Heart right ventricle (tissue), 16 donors: ENCODE measurements at places on chromosomes 12 and 14. TPM values are rescaled to one million over a fixed set of nuclear protein-coding genes. Genes with fewer than 3 reads are reported as not detected.

KITLG gene
- total RNA-seq: 9.4 TPM

SLC39A9 gene
- 23.5 TPM for total RNA-seq

IL26 gene
- not detected for total RNA-seq

PROX2 gene
- total RNA-seq: not detected

PMCH gene
- not detected for total RNA-seq

DNA sequence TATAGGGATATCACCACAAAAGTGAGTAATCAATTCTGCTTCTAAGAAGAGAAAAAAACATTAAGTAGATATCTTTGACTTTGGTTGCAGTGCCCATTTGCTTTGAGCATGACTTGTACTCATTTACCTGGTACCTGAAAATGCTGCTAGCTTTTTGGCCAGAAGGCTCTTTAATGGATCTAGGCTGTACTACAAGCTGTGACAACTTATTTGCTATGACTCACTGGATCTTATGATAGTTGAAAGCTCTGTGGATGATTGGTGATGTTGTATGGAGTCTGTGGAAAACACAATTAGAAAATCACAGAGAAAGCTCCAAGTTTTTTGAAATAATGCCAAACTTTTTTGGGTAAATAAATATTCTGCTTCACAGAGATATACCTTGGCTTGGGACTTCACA, 960.9 kb upstream of the FBXO33 start:
- no peaks in the 10 kb centered on the region for H3K4me1 ChIP-seq
- no peak overlapping the region for H3K4me3 ChIP-seq
- H3K36me3 ChIP-seq: no peaks in the 10 kb centered on the region
- H3K27ac ChIP-seq: no peak overlapping the region
- no peak for DNase-seq

- DNase-seq: no peak
- H3K4me3 ChIP-seq: no peak overlapping the region
- peaks cover under 1% of the 10 kb centered on the region for H3K4me1 ChIP-seq
- no peaks in the 10 kb centered on the region for H3K27me3 ChIP-seq
- no peaks in the 10 kb centered on the region for H3K36me3 ChIP-seq
These were observed 5.3 kb downstream of the SERPINA3 start for GRCh38 chr14:94617366-94617941.

- no peaks in the 10 kb centered on the region for H3K27me3 ChIP-seq
- no peaks in the 10 kb centered on the region for H3K4me1 ChIP-seq
- no peak overlapping the region for H3K27ac ChIP-seq
- H3K4me3 ChIP-seq: no peak overlapping the region
- no peaks in the 10 kb centered on the region for H3K36me3 ChIP-seq
- no peak for DNase-seq
These were observed 244.8 kb downstream of the IPO8 start for GRCh38 chr12:30450872-30451271.

- no peak overlapping the region for H3K4me3 ChIP-seq
- DNase-seq: no peak
- no peaks in the 10 kb centered on the region for H3K36me3 ChIP-seq
- H3K4me1 ChIP-seq: no peaks in the 10 kb centered on the region
- H3K27me3 ChIP-seq: no peaks in the 10 kb centered on the region
These were observed 46.3 kb upstream of the HECTD1 start for GRCh38 chr14:31253746-31254471.

- no peaks in the 10 kb centered on the region for H3K27me3 ChIP-seq
- H3K4me1 ChIP-seq: peaks cover 40% of the 10 kb centered on the region
- no peaks in the 10 kb centered on the region for H3K36me3 ChIP-seq
- H3K27ac ChIP-seq: no peak overlapping the region
- DNase-seq: no peak
- no peak overlapping the region for H3K4me3 ChIP-seq
These were observed 32.2 kb downstream of the SH2B3 start for GRCh38 chr12:111437816-111438454.
